NCI-H1436 (cell line): ENCODE measurements at places on chromosomes 1 and 21.

DNA sequence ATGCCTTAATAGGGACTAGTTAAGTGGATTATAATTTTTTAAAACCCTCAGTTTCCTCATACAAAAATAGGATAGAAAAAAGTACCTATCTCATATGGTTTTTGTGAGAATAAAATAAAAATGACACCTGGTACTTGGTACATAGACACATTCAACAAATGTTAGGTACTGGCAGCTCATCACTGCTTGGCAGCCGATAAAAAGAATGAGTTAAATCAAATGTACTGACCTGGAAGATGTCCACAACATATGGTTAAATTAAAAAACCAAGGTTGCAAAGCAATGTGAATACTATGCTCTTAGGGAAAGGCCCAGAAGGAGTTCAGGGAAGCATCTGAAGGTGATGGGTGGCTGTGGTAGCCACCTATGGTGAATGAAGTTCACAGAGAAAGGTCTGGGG lies 64.9 kb upstream of the SMYD2 start:
- no peak for DNase-seq

- DNase-seq = no peak
Observed at GRCh38 chr1:155195201-155196102, 12.2 kb downstream of the THBS3 start.

- no peak for DNase-seq
Observed at GRCh38 chr1:162142968-162143367, 73.5 kb downstream of the NOS1AP start.

DNA sequence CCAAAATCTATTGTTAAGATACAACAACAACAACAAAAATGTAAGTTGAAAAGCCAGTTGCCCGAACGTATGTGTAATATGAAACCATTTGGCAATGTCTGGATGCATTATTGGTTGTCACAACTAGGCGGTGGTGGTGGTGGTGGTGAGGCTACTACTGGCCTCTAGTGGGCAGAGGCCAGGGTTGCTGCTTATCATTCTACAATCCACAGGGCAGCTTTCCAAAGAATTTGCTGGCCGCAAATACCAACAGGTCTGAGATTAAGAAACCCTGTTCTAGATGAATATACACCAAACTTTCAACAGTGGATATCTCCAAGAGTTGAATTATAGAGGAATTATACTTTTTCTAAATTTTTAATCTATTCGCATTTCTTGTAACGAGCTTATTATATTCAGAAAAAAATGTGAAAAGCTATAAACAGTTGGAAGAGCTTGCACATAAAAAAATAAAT lies 26.8 kb upstream of the ZNF697 start:
- DNase-seq = peak; percentile 72

DNA sequence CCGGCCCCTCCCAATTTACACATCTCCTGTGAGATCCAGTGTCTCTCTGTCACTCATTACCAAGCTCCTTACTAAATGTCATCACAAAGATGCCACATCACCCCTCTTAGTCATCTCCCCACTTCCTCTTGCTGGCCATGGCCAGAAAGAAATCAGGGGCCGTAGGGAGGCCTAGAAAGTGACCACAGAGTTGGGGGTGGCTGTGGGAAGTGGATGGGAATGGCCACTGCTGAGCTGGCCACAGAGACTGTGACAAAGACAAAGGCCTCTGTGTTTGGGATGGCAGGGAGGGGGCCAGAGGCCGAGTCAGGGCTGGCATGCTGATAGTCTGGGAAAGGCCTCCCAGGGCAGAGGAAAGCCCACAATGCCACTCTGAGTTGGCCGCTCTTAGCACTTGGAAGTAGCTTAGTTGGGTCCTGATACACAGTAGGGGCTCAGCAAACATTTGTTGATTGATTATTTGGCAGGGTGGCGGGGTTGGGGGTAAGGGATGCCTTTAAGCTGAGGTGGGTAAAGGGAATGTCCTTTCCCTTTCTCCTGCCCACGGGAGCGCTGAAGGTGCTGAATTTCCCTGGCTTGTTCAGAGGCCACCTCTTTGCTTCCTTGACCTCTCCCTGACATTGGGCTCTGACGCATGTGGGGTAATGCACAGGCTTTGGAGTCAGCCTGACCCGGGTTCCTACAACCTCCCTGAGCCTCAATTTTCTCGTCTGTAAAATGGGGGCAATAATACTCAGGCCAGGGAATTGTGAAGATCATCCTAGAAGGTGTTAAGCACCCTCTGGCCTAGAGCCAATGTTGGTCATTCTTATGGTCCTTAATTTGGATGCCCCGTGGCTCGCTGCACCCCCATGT lies 13.2 kb downstream of the NAV1 start:
- DNase-seq = no peak

DNA sequence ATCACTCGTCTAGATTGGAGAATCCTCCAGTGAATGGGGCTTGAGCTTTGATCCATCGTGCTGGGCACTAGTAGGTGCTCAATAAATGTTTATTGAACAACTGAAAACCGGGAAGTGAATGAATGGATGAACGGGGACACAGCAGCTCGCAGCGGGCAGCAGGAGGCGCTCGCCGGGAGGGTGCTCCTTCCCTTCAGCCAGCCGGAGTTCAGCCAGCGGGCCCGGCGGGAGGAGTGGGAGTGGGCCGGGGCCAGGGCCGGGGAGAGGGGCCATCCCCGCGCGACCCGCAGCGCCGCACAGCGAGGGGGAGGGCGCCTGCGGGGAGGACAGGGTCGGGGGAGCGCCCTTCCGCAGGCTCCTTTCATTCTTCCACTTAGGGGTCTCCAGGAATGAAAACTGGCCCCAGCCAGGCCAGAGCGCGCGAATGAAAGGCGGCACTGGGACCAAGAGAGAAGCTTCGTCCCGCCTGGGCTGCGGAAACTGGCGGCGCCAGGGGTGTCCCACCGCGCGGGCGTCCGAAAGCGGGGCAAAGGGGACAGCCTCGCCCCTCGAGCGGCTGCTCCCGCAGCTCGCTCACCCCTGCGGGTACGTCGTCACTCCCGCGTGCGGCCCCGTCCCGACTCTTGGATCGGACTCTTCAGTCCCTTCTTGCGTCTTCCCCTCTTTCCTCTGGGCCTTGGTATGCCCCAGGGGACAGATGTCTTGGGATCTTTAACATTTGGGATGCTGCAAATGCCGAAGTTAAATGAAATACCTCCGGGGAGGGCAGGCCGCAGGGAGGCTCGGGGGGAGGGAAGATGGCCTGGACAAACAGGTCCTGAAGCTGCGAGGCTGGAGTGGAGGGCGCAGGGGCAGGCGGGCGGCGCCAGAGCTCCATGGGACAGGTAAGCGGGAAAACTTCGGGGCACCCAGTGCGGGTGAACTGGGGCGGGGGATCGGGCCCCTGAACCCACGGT lies 3.6 kb upstream of the INAVA start:
- no peak for DNase-seq
